Right lung (tissue), 10 donors: ENCODE measurements at places on chromosomes 1 and 21.

GRCh38 chr1:5845376-5845775, 146.8 kb downstream of the NPHP4 start:
- no peak for DNase-seq

DNA sequence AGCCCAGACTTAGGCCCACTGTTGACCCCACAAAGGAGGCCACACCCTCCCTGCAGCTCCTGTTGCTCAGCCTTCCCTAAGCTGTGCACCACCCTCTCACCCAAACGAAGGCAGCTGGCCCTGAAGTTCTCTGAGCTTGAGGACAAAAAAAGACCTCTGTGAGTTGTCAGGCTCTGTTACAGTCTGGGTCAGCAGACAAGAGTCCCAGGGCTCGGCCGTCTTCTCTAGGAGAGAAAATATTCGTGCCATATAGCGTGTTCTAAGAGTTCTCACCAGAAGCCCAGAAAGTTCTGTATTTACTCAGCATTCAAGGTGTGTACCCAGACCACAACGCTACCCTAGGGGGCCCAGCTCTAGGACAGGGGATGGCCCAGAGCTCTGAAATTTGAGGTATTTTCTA, 25.5 kb upstream of the LYST start:
- DNase-seq = no peak

DNA sequence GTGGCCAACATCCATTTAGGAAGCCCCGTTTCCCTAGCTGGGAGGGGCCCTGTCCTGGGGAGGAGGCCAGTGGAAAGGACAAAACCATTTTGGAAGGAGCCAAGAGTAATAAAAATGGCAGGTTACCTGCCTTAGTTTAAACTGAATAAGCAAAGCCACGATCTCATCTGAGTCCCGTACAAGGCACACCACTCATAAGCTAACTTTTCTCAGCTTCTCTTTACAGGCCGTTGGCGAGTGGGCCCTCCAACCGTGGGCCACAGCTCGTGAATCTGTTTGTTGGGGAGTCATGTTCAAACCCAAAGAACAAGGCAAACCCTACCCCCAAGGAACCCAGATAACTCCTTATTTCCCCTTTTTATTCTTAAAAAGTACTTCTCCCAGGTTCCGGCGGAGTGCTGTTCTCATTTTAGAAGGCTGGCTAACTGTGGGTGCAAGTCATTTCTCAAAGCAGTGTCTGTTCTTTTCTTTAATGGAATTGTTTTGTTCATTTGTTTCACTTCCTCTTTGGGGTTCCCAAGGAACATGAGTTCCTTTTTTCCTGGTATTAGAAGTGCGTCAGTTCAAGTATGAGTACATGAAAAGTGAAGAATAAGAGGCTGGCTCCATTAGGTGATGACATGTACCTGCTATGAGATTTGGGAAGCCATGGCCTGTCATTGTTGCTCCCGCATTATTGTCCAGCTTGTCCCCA, 89.0 kb downstream of the PSMG1 start:
- no peak for DNase-seq

DNA sequence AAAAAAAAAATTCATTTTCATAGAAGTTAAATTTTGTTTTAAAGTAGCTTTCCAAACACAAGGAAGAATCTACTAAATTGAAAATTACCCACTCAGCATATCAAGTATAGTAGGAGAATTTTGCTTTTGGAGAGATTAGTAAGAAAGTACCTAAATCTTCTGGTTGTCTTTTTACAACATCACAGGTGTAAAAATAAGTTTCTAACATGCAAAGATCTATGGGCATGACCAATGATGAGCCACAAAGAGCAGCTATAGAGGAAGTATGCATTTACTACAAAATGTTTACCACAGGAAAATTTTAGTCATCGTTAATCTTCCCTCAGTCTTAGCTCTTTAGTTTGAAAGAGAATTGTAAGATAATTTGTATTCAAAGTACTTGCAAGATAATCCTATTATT, 28.1 kb downstream of the ANGPTL3 start:
- no peak for DNase-seq

DNA sequence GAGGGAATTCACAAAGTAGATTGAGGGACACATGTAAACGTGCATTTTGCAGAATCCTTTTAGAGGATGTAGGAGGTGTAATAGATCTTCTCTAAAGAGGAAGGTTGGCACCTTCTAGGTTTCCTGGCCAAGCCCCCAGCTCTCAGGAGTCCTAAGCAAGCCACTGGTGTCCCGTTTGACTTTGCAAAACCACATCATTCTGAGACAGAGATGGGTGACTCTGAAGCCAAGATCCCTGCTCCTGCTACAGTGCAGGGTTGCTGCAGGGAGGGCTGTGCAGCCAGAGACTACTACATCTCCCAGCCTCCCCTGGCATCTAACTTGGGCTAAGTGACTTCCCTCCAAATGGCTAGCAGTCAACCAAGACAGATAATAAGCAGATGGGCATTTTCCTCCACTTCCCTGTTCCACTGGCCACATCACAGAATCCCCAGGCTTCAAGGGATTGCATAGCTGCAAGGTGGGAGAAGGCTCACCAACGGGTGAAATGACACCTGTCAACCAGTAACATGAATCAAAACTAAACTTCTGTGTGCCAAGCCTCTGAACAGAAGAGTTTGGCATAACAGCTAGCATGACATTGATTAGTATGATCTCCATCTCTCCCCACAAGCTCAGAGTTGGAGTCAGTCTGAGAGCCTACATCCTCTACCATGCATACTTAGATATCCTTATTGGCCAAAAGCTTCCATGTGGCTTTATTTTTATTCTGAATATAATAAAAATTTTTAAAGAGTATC, 129.6 kb upstream of the COA6 start:
- no peak for DNase-seq

- no peak for DNase-seq
Observed at GRCh38 chr1:246971090-246971721, 36.7 kb downstream of the ZNF695 start.

DNA sequence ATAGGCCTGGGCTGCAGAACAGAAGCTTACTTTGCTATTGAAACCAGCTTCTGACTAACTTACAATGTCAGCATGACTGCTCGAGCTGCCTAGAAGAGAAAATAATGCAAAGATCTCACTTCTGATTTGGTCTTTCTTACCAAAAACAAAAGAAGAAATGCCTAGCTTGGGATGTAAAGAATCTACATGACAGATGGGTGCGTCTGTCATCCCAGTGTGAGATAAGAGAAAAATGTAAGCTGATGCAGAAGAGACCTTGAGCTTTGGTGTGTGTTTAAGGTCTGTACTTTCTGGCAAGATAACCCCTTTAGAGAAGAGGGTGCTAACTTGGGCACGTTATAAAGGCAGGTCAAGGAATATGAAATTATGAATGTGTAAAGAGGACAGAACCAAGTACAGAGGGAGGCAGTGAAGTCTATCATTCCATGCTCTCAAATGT, 3.6 kb downstream of the FAM20B start:
- DNase-seq = no peak

DNA sequence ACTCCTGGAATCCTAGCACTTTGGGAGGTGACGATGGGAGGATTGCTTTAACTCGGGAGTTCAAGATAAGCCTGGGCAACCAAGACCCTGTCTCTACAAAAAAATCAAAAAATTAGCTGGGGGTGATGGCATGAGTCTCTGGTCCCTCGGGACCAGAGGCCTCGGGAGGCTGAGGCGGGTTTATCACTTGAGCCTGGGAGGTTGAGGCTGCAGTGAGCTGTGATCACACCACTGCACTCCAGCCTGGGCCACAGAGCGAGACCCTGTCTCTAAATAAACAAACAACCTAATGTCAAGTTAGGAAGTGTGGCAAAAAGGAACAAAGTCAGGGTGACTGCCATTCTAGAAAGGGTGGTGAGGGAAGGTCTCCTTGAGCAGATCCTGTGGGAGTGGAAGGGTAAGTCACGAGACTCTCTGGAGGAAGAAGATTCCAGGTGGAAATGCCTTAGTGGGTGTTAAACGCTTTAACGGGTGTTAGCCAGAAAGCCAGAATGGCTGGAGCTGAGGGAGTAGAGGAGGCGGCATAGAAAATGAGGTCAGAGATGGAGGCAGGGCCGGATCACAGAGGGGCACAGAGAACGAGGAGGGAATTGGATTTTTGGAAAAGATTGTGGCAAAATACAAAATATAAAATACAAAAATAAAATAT, 62.2 kb upstream of the ATP5PO start:
- no peak for DNase-seq

GRCh38 chr1:248229360-248229908, 1.8 kb upstream of the OR2M4 start:
- no peak for DNase-seq

- DNase-seq = no peak
Observed at GRCh38 chr1:67390041-67390887, 39.9 kb downstream of the SERBP1 start.

DNA sequence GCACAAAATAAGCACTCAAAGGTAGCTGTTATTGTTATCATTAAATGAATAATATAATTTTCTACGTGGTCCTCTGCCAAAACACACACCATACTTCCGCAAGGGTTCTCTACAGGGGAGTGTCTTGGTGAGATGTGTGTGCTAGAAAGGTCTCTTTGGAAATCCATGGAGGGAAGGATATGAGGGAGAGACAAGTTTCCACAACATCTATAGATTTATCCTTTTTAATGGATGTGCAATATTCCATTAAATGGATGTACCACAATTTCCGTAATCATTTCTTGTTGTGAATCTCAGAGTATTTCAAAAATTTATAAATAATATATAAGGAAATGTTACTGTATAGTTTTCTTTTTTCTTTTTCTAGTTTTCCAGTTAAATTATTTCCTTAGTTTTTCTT, 2.6 kb upstream of the TNFRSF8 start:
- no peak for DNase-seq

DNA sequence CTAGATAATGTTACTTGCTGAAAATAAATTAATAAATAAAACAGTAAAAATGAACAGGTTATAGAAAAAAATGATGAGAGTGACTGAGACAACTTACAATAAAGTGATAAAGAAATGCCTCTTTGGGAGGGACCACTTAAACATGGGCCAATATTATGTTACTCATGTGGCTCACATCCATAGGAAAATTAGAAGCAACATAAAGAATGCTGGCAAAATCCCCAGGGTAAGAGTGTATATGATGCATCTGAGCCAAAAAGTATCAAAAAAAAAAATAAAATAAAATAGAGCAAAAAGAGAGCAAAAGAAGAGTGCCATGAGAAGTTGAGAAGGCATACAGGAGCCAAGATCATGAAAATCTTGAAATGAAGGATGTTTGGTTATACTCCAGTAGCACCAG, 818.0 kb downstream of the LTN1 start:
- peak; percentile 11 for DNase-seq

DNA sequence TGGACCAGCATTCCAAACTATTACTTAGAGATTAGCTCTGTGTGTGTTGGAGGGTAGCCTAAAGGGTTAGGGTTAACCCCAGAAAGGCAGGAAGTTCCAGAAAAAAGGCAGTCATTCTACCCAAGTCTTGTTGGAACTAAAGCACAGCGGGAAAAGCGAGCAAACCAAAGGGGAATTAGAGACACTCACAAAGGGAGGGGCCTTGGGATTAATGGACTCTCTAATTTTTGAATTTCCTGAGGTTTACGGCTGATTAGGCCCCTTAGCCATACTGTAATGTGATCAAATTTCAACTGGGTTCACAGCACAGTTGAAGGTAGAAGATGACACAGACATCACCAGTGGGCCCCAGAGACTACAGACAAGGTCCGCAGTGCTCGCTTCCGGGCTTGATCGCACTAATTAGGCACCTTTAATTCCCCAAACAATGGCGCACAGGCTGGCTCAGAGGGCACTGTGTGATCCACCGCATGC, 28.3 kb downstream of the CAPZB start:
- no peak for DNase-seq

DNA sequence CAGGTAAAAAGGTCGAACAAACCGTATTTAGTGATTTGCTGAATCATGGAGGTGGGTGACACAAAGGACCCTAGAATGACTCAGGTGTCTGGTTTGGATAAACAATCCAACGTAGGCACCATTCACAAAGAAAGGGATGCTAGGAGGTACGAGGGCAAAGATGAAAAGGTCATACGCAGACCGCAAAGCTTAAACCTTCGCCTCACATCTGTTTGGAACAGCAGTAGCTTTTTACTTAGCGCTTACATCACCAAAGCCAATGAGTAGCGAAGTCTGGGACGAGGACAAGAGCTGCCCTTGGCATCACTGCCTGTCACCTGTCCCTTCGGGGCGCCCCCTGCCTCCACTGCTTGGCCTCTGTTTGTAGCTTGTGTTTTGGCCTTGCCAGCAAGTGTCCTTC, 350.2 kb downstream of the SMYD3 start:
- DNase-seq = no peak

GRCh38 chr1:162003830-162004215, 19.8 kb downstream of the OLFML2B start:
- DNase-seq = no peak

DNA sequence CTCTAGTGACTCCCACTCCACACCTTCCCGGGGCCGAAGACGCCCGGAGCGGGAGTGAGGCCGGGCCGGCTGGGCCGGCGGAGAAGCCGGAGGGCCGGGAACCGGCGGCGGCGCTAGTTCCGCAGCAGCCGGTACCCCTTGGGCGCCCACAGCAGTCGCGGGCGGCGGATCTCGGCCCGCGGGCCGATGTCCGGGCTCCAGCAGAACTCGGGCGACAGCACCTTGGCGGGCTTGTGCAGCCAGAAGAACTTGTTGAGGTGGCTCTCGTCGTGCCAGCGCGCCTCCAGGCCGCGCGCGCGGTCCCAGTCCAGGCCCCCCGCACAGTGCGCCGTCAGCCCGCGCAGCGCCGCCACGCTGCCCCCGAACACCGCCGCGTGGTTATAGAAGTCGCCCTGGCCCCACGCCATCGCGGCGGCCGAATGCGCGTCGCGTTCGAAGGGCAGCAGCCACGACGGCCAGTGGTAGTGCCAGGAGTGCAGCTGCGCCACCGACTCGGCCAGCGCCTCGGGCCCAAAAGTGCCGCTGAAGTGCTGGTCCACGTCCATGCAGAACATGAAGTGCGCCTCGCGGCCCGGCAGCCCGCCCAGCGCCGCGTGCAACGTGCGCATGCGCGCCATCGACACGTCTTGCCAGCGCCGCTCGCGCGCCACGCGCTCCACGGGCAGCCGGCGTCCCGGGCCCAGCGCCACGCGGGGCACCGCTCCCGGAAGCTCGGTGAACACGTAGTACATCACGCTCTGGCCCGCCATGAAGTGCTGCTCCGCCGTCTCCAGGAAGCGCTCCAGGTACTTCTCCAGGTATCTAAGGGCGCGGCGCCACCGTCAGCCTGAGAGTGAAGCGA, 14.0 kb downstream of the A3GALT2 start:
- peak; percentile 43 for DNase-seq

GRCh38 chr1:8481650-8482380, 163.9 kb downstream of the SLC45A1 start:
- DNase-seq = no peak
